ENCODE measurements at places on chromosomes 5 and 9.

- ATAC-seq = no peak
Observed at GRCh38 chr5:111229871-111230810, 6.0 kb downstream of the CAMK4 start.

GRCh38 chr9:114694146-114694545 lies 12.2 kb upstream of the TEX48 start:
- peak; percentile 48 for ATAC-seq

GRCh38 chr9:636931-637591 lies 204.4 kb upstream of the DMRT1 start:
- ATAC-seq = no peak

DNA sequence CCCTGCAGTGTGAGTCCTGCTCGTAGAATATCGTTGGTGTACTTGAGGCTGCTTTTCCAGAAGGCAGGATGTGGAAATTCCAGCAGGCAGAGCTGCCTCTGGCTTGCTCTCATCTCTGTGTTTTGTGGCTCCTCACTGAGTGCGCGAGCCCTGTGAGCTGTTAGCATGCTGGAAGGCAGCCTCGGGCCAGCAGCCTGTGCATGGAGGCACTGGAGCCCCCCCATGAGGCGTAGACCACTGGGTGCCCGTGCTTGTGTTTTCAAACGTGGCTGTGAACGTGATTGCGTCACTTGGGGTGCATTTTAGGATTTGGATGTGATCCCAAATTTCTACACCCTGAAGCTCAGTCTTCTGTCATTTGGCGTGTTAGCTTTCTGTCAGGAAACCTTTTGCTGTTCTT lies 3.2 kb downstream of the WDR5 start:
- no peak for ATAC-seq

DNA sequence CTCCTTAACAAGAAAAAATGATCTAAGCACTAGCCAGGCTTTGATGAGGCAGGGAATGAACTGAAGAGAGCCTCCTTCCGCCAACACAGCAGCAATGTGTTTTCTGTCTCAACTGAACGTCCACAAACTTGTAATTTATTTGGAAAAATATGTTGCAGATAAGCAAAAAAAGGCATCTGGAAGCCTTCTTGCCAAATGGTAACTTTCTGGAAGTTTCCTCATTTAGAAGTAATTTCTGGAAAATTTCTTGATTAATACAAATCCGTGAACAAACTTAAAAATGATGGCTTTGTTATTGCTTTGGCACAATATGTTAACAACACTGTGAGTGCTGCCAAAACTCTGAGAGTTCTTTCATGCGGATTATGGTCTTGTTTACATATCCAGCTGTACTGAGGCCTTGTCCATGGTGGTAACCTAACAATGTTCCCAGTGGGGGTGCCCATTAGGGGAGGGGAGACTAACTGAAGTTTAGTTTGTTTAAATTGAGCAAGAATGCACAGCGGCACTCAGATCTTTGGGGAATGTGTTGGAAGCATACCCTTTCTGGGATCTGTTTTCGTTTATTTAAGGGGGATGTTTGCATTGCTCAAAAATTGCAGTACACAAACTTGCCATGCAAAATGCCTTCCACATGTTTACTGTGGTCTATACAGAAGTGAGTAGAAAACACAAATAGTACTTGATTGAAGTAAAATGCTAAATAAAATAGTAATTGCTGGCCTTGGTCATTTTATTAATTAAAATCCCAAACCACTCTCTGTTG lies 334.7 kb downstream of the NR2F1-AS1 start:
- ATAC-seq = no peak
